Stimulated activated CD4-positive, alpha-beta T cell treated with anti-CD3 and anti-CD28 coated beads, Interleukin-1b, Interleukin-23, amount 100 ng/mL, for 1 hour (primary cell): ENCODE measurements at places on chromosomes 4 and X.

- no peak for DNase-seq
Measured at GRCh38 chr4:155688860-155689259, 22.2 kb downstream of the GUCY1A1 start.

DNA sequence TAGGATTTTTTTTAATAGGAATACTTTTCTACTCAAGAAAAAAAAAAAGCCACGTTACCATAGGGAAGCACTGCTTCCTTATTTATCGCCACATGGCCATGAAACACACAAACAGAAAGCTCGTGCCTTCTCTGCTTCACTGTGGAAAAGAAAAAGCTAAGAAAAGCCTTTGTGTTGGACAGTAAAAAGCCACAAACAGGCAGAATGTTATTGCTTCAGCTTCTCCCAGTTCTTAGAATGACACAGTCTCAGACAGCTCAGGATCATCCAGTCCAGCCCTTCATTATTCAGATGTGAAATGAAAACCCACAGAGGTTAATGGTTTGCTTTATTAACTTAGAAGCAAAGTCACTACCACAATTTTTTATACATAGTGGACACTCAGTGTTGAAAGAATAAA, 181.6 kb upstream of the NOCT start:
- no peak for DNase-seq

GRCh38 chr4:1207603-1208265, 35.4 kb upstream of the SPON2 start:
- no peak for DNase-seq

- DNase-seq = no peak
Measured at GRCh38 chr4:152508386-152508785, 27.5 kb downstream of the FBXW7 start.

GRCh38 chrX:13571136-13571535, 1.7 kb downstream of the EGFL6 start:
- DNase-seq = no peak

DNA sequence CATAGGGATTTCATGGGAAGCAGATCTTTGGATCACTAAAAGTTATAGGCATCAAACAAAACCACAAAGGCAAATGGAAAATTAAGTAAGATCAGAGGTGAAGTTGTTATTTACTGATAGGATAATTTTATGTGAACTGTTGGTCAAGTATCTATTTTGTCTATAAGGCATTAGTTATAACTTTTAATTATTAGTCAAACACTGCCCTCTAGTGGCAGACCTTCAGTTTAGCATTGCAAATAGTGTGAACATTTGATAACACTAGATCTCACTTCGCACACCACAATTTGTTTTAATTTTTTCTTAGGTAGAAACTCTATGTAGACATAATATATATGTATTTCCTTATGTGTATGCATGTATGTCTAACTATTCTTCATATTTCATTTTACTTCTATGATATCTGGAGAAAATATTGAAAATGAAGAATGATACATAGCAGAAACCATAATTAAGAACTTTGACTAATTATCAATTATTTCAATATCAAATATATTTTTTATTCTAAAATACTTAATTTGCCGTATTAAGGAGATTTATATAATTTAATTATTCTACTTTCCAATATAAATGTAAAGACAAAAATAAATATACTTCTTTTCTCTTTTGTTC, 214.5 kb upstream of the TACR3 start:
- no peak for DNase-seq

DNA sequence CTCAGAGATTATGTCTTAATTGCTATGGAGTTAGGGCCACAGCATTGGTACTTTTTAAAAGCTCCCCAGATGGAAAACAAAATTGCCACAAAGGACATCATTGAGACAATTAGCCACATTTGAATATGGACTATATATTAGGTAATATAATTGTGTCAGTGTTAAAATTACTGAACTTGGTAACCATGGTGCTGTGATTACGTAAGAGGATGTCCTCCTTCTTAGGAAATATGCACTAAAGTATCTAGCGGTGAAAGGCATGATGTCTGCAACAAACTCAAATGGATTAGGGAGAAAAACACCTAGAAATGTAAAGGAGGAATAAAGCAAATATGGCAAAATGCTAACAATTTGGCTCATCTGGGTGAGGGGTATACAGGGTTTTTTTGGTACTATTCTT, 89.9 kb upstream of the PAK3 start:
- DNase-seq = no peak

- DNase-seq = no peak
Measured at GRCh38 chrX:66672106-66672505, 33.2 kb upstream of the EDA2R start.

DNA sequence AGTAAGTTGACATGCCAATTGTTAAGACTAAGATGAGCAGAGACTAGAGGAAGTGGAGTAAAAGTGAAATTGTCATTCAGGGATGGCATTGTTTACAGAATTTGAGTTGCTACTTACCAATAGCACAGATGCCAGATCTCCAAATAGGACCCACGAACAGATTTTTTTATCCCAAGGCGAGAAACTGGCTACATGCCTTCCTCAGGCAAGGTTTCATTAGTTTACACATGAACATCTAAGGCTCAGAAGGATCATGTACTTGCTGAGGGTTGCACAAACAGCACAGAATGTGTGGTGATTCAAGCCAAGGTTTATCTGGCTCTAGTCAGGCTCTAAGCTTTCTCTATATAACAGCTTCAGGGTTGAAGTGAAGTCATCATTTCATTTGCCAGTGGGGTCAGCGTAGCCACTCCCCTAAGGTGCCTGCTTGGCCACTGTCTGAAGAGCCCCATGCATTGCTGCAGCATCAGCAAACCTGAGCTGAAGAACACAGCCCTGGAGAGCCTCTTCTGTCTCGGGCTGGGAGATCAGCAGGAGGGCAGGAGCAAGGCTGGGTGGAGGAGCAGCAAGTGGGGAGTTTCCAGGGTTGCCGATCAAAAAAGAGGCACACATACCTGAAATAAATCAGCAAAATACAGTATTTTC, 193.0 kb upstream of the LCORL start:
- no peak for DNase-seq

DNA sequence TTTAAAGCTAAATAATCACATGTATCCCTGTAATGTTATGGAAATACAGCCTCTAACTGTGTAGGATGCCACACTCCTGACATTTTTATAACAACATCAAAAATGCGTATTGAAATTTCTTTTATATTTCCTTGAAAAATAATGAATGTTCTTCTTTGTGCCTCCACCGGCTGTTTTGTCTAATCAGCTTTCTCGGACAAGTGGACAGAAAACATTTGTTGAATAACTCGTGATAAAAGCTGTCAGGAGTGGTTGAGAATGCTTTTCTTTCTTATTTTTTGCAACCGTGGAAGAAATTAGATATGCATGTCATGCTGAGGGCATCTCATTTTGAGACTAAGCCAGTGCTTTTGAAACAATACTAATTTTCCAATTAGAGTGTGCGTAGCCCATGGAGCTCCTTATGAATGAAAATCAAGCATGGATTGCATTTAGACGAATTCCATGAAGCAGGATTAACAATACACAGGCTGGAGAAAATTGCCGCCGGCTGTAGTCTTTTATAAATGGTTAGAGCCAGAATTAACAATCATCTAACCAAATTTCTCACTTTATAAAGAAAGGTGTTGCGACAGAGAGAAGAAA, 614.5 kb upstream of the LCORL start:
- no peak for DNase-seq

- no peak for DNase-seq
Measured at GRCh38 chr4:124940387-124940786, 227.9 kb upstream of the ANKRD50 start.

DNA sequence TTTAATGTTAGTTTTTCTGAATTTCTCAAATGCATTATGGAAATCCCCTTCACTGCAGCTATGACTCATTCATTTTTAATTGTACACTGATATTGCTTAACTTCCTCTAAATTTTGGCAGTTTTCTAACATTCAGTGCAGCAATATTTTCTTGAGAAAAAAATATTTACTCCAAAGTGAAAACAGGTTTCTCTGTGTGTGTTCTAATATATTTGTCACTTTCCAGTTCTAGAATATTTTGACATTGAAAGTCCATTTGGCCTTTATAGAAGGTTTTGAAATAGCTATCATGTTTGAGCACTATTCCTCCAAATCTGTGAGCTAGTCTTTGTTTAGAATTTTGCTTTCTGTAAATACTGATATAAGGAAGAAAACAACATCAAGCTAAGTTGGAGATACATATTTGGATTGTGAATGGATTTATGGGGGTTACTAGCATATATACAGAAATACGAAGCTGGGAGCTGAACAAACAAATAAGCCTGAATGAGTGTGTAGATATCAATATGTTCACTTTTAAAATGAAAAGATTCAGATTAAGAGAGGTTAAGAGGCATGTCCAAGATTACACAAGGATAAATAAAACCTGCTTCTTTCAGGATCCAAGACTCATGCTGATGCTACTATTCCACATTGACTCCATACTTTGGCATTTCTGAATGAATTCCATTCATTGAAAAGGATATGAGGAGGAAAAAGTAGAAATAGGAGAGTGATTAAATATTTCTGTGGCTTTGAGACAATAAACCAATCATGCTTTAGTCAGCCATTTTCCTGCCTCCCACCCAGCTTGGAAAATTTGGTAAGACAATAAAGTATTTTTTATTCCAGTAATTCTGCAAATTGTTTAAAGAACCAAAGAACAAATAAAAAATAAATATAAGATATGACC, 57.3 kb upstream of the SLIT2 start:
- DNase-seq = no peak

GRCh38 chr4:139154134-139154421, 22.9 kb downstream of the ELF2 start:
- DNase-seq = no peak

DNA sequence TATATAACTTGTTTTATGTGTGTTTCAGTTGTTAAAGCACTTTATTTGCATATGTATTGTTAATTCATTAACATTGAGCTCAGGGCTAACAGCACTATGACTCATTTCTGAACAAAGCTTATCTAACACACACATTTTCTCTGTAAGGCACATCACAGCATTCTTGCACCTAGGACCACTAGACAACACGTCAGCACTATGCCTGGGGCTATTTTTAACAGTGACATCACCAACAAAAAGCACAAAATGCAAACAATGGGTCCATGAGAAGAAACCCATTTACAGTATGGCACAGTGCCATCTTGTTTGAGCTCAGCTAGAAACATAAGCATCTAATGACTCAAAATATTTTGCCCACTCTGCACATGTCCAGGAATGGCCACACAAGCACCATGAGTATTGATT, 124.4 kb downstream of the RELL1 start:
- DNase-seq = no peak

- no peak for DNase-seq
Measured at GRCh38 chr4:176780995-176781738, 11.6 kb downstream of the VEGFC start.

- DNase-seq = no peak
Measured at GRCh38 chr4:23878912-23879732, 10.7 kb downstream of the PPARGC1A start.

GRCh38 chr4:34469516-34469915, 1774.8 kb downstream of the ARAP2 start:
- DNase-seq = no peak

GRCh38 chr4:152771741-152772533, 7.6 kb downstream of the TIGD4 start:
- no peak for DNase-seq

DNA sequence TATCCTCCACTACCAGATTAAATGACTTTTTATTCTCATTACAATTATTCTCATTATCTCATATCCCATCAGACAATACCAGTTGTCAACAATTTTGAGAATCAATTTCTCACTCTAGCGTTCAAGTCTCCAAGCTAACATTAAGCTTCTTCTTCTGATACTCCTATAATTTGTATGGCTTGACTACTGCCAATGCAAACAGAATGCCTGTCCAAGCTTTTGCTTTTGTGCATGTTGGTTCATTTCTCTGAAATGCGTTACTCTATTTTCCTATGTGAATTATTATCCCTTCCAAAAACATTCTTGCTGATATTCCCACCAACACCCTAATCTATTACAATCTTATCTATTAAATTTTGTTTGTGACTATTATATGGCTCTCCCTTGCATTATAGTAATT, 1602.3 kb downstream of the C4orf33 start:
- DNase-seq = no peak

DNA sequence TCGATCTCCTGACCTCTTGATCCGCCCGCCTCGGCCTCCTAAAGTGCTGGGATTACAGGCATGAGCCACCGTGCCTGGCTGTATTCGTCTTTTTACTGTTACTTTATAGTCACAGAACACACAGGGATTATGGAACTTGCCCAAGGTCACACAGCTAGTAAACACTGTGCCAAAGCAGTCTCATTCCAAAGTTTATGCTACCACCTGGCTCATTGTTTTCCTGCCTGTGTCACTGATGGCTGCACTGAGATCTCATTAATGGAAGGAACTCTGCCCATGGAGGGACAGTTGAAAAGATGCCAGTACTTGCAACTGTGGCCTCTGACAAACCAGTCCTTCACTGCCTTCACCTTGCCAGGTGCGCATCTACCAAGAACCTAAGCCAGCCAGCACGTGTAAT, 517.7 kb downstream of the BCOR start:
- no peak for DNase-seq

DNA sequence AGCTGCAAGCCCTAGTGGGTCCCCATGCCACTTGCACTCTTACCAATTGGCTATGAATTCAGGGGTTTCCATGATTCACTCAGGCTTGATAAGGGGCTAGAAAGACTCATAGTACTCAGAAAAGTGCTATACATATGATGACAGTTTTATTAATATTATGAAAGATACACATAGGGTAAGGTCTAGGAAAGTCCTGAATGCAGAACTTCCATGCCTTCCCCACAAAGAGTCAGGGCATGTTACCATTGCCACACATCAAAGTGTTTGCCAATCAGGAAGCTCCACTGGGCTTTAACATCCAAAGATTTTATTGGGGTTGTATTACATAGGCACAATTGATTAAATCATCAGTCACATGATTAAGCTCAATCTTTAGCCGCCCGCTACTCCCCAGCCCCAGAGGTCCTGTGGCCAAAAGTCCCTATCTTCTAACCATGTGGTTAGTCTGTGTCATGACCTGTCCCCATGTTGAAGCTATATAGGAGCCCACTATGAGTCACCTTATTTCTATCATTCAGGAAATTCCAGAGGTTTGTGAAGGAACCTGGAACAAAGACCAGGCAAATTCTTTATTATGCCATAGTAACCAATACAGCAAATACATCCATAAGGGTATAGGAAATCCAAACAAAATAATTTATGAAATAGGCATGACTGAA, 635.6 kb downstream of the STPG2 start:
- no peak for DNase-seq

GRCh38 chrX:109783701-109784079, 50.6 kb upstream of the ACSL4 start:
- DNase-seq = no peak
